NCI-H187 treated with DMSO at 0.1 percent for 48 hours (cell line): ENCODE measurements at places on chromosomes 7 and 10.

GRCh38 chr10:42734536-42734935 lies 48.1 kb upstream of the BMS1 start:
- no peak for DNase-seq

- no peak for DNase-seq
Observed at GRCh38 chr7:157827045-157827862, 490.4 kb downstream of the DNAJB6 start.

DNA sequence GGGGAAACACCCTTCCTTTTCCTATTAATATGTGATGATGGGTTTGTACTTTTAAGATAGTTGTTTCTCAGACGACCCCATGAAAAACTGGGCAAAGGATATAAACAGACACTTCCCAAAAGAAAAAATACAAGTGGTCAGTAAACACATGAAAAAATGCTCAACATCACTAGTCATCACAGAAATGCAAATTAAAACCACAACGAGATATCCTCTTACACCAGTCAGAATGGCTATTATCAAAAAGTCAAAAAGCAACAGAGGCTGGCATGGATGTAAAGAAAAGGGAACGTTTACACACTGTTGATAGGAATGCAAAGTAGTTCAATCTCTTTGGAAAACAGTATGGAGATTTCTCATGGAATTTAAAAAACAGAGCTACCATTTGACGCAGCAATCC lies 111.4 kb upstream of the ZEB1 start:
- no peak for DNase-seq

DNA sequence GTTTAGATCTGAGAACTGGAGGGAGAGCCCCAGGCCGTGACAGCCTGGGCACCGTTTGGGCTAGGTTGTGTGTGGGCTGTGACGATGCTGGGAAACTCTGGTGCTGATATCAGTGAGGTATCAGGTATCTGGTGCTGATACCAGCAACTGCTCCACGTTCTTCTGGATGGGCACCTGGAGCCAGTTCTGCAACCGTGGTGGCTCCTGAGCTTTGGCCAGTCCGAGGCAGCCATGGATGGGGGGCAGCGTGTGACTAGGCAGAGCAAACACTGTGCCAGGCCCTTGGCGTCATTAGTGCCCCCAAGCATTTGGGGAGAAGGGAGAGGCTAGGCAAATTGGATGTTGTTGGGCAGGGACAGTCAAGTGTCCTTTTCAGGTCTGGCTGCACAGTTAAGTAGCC lies 57.9 kb downstream of the ZNF467 start:
- DNase-seq, result no peak

- DNase-seq, result no peak
Observed at GRCh38 chr7:143013893-143014292, 13.0 kb downstream of the OR9A2 start.

DNA sequence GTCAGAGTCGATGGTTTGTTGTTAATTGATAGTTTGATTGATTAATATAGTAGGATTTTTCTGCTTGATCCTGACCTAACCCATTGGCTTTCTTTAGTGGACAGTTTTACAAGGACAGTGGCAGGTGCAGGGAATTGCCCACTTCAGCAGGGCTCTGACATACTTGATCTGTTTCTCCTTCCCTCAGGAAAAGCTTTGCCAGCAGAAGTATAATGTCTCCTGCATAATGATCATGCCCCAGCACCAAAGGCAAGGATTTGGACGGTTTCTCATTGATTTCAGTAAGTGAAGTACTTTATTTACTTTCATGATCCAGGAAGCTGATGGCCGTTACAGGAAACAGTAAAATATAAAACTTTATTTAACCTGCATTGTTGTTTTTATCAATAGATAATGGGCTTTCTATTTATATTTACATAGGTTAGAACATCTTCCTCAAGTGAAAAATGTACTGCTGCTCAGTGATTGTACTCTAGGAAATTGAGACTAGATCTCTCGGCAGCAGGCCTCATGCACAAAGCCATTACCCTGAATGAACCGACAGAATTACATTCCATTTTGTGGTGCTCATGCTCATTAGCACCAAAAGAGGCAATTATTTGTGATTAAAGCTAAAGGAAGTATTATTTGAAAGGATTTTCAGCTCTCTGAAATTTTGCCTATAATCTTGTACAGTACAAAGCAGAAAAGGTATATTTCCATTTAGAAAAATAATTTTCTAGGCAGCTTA lies 122.5 kb upstream of the SAMD8 start:
- peak; percentile 60 for DNase-seq

GRCh38 chr7:121026159-121026558 lies 37.6 kb downstream of the CPED1 start:
- no peak for DNase-seq

DNA sequence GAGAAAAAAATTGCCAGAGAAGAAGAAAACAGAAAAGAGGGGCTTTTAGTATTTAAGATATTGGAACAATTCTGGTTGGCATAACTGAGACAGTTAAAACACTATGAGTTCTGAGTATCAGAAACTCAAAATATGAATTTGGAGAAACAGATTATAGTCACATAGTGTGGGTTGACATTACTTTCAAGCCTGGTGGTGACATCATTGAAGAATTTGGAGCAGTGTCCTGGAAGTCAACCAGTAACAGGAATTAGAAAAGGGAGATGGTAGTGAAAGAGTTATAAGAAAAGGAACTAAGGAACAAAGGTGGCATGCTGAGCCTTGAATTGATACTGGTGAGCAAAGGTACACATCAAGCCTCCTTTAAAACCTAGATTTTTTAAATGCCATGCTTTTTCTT lies 88.2 kb downstream of the ZNF438 start:
- DNase-seq, result no peak

- no peak for DNase-seq
Observed at GRCh38 chr10:71747039-71747531, 26.2 kb downstream of the VSIR start.

DNA sequence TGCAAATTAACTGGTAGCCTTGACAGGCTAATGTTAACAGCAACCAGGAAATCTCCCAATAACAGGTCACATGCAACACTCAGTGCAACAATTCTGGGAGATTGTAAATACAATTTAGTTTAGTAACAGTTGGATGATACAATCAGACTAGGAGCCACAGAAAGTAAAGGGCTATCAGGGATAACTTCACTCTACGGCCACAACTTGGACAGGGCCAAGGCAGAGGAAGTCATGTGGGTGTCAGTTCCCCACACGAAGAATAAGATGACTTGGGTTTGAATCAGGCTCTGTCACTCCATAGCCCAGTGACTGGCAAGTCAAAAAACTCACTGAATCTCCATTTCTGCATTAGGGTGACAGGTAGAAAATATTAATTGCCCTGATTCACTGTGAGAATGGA lies 217.3 kb upstream of the CCDC6 start:
- no peak for DNase-seq

GRCh38 chr7:81627536-81628287 lies 142.1 kb downstream of the HGF start:
- no peak for DNase-seq

DNA sequence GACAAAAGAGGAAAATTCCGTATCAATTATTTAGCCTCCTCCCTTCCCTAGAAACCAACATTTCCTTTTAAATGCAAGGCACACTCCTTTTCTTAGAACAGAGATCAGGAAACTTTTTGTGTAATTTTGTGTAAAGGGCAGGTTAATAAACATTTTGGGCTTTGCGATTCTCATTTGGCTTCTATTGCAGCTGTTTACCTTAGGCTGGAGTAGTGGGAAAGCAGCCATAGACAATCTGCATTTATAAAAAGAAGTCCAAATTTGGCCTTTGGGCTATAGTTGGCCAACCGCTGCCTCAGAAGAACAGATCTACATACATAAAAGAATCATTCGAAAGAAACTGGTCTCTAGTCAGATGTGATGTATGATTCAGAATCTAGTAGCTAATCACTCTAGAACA lies 35.3 kb downstream of the NAMPT start:
- no peak for DNase-seq

- no peak for DNase-seq
Observed at GRCh38 chr10:48475943-48476278, 129.0 kb downstream of the ARHGAP22 start.
